ENCODE measurements at places on chromosomes 6 and 20. TPM values are rescaled to one million over a fixed set of nuclear protein-coding genes. Genes with fewer than 3 reads are reported as not detected.

ATG5 gene
- 24.3 TPM for total RNA-seq

- no peak for ATAC-seq
These were observed 213.1 kb downstream of the CDH26 start for GRCh38 chr20:60171313-60171712.

GJA10 gene
- total RNA-seq = not detected

DNA sequence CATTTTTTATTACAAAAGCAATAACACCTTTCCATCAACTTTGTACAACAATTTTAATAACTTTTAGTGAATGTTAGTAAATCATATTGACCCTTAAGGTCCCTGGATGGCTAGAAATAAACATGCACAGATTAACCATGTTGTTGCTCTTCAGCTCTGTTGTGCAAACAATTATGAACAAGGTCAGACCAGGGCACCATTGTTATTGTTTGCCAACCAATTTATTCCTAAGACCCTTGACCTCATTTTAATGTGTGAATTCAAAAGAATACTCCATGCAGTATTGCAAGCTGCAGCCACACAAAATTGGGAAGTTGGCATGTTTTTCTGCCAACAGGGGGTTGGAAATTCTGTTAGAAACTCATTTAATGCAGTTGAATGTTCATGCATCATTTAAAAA is 426.6 kb upstream of the MAP3K7 start:
- no peak for ATAC-seq

GRCh38 chr20:13312300-13312699 is 91.2 kb downstream of the ISM1 start:
- ATAC-seq = peak; percentile 62

DNA sequence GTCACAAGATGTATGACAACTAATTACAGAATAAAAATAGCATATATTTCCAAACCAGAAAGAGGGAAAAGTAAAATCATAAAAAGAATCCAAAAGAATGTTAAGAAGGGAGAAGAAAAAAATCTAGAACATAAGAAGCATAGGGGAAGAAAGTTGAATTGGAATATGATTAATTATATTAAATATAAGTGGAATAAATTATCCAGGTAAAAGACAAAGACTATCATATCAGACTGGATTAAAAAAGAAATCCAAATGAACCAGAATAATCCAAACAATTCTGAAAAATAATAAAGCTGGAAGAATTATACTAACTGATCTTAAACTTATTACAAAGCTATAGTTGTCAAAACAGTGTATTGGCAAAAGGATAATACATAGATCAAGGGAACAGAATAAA is 23.6 kb downstream of the CSNK2A1 start:
- ATAC-seq = no peak

- ATAC-seq = peak; percentile 45
These were observed 239.3 kb downstream of the ZNF217 start for GRCh38 chr20:53354314-53354713.

- peak; percentile 82 for ATAC-seq
These were observed 32.5 kb upstream of the IYD start for GRCh38 chr6:150336299-150336698.

DNA sequence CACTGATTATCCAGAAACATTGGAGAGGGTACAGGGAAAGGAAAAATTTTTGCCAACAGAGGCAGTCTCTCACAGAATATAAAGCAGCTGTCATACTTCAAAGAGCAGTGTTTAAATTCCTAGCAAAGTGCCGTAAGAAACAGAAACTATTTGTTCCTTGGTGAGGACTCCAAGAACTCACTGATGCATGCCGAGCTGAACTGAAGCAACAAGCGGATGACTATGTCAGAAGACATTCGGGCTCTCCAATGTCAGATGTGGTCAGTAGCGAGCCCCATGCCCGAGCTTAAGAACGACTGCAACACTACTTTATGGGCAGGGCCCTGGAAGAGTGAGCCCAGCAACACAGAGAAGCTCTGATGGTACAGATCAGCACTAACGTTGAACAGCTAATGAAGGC is 54.7 kb downstream of the OR2B6 start:
- no peak for ATAC-seq

DNA sequence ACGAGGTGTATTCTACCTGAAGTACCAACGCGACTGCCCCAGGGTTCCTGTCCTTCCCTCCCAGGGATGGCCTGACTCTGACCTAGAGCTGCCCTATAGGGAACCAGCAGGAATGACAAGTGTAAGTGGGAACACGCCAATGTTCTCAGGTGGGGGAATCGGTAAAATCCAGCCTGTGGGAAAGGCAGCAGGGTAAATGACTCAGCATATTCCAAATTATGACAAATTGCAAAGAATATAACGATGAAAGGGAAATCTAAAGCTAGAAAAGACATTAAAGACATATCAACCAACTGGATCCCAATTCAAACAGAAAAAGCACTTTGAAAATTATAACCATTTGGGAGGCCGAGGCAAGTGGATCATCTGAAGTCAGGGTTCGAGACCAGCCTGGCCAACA is 41.8 kb downstream of the KIF16B start:
- no peak for ATAC-seq

GRCh38 chr6:154384191-154384590 is 27.6 kb upstream of the IPCEF1 start:
- ATAC-seq = no peak

CPXM1 gene
- total RNA-seq = 0.69 TPM

GRCh38 chr6:12457094-12457493 is 166.9 kb downstream of the EDN1 start:
- ATAC-seq = no peak

NRM gene
- total RNA-seq = 26.0 TPM

GRCh38 chr6:149680503-149680902 is 32.0 kb upstream of the KATNA1 start:
- ATAC-seq = no peak

DNA sequence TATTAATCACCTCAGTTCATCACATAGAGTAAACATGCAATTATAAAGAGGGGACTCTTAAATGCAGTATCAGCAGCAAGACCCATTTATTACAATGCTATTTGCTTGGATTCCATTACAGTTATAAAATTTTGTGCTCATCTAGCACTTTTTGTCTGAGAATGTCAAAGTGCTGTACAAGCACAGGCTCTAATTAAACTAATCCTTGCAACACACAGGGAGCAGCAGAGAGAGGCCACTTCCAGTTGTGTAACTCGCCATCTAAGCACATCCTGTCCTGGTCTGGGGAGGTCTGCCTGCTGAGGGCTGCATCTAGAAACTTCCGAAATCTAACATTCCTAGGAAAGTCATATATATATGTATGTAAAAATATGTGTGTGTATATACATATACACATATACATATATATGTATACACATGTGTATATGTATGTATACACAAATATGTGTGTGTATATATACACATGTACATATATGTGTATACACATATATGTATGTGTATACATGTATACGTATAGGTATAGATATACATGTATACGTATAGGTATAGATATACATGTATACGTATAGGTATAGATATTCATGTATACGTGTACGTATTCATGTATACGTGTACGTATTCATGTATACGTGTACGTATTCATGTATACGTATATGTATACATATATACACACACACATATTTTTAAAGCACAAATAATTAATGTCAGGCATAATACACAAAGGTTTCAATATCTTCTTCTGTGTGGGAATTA is 136.4 kb upstream of the JARID2 start:
- ATAC-seq = no peak

EPPIN gene
- total RNA-seq = not detected

PHACTR3 gene
- not detected for total RNA-seq

DNA sequence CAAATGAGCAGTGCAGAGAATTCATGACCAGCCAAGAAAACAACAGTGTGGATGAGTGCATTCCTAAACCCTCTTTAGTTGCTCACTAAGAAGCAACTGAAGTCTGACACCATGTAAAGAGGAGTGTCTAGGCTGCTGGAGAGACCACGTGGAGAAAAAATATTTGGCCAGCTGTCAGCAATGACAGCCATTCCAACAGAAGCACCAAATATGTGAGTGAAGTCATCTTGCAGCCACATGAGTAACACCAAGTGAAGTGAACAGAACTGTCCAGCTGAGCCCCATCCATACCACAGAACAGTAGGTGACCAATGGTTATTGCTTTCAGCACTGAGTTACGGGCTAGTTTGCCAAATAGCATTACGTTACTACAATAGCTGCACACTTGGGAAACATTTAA is 89.4 kb downstream of the TBXT start:
- ATAC-seq = no peak

All from activated T-helper 17 cell treated with anti-CD3 and anti-CD28 coated beads, Interleukin-2, amount 50 U/mL, for 72 hours (primary cell).